Activated naive CD8-positive, alpha-beta T cell treated with anti-CD3 and anti-CD28 coated beads for 36 hours (primary cell): ENCODE measurements at places on chromosomes 1 and 21. TPM values are rescaled to one million over a fixed set of nuclear protein-coding genes. Genes with fewer than 3 reads are reported as not detected.

Gene SLC39A1
- total RNA-seq = 63.1 TPM

GRCh38 chr1:233343262-233343661, 15.7 kb downstream of the MAP3K21 start:
- DNase-seq = no peak

Gene FAF1
- total RNA-seq = 83.7 TPM

DNA sequence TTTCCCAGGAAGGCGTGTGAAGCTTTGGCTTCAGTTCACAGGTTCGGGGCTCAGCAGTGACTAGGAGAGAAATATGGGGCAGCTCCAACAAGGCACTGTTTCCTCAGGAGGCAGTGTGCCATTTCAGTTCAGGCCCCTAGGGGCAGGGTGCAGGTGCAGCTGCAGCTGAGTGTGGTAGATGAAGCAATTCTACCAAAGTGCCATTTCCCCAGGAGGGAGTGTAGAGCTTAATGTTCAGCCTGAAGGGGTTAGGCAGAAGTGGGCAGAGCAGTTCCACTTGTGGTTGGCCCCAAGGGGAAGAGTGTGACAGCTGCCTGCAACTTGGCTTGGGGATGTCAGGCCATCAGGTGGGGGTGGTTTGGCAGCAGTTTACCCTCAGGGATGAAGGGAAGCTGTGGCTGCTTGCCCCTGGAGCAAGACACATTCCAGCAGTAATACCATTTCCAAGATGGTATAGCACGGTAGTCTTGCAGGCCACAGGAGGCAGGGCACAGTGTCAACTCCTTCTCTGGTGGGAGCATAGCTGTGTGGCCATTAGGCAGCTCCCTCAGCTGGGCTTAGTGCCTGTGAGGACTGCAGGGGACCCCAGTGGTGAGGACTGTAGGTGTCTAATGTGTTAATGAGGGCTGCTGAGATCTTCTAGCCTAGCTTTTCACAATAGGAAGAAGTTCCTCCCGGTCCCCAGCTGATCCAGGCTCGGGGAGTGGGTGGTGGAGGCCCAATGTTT, 34.7 kb downstream of the RGSL1 start:
- DNase-seq = peak; percentile 2

Gene SDF4
- 85.9 TPM for total RNA-seq
